ENCODE measurements at places on chromosomes 11 and 22.

- DNase-seq: no peak
Observed at GRCh38 chr11:72605973-72606747, 68.1 kb downstream of the PDE2A start.

- DNase-seq: no peak
Observed at GRCh38 chr11:121035780-121036179, 11.9 kb downstream of the TBCEL start.

DNA sequence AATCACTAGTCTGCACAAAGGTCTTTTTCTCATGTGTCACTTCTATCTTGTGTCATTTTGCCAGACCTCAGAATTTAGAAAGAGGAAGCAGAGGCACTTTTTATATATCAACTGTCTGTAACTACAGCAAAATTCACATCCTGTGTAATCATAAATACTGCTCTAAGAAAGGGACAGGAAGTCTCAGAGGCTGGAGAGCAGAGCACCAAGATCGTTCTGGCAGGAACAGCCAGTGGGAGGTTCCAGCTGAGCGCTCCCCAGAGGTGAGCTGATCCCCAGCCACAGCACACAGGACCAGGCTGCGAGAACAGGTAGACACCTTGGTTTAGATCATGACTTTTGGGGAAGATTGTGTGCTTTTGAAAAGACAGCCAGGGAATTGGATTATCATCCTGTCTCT is at the start of gene MS4A7:
MS4A7 (plus strand) TSS at position 179 of the 400 bp plus-strand sequence. CDS start 4,610 bp downstream, outside the sequence.
- DNase-seq: no peak

GRCh38 chr22:45531441-45532234 is 29.0 kb downstream of the FBLN1 start:
- DNase-seq: no peak

DNA sequence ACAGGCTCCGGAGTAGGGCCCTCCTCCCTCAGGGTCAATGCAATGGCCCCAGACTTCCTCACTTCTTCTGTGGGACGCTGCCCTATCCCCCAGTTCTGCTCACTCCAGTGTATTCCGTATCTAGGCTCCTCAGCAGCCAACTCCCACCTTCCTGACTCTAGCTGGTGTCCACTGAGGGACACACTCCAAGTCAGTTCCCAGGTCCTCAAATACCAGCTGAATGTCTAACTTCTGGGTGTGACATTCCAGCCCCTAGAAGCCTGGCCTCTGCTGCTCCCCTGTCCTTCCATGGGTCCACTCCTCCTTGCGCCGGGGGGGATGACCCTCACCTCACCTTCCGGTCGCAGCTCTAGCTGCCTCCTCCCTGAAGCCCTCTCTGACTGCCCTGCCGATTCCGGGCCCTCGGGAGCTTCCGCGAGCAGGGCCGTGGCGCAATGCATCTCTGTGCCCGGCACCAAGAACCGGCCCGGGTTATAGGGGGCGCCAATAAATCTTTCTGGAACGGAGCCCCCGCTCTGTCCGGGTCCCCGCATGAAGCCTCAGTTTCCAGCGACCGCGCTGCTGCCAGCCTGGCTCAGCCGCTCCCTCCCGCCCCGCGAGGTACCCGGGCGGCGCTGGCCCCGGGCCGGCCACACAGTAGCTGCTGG is 15.4 kb downstream of the BAD start:
- no peak for DNase-seq

- DNase-seq: no peak
Observed at GRCh38 chr22:38837414-38837928, 6.4 kb downstream of the NPTXR start.

GRCh38 chr11:131581046-131581445 is 210.6 kb downstream of the NTM start:
- DNase-seq: no peak

- no peak for DNase-seq
Observed at GRCh38 chr11:116404462-116404798, 368.4 kb downstream of the BUD13 start.

DNA sequence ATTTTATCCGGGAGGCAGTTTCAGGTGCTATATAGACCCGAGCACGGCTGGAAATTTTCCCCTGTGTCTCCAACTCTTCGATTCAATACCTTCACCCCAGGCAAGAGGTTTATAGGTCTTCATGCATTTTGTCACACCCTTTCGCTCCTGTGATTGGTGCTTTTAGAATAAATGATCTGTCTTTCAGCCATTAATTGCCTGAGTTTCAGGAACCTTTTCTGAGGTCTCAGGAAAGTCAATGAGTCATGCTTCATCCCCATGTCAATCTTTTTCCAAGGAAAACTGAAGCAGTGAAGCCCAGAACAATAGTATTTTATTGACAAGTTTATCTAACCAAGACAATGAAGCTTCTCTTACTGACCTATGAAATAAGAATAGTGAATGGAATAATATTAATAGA is 29.9 kb downstream of the FAM181B start:
- no peak for DNase-seq

- peak; percentile 55 for DNase-seq
Observed at GRCh38 chr11:32267679-32268187, 167.6 kb downstream of the WT1 start.

DNA sequence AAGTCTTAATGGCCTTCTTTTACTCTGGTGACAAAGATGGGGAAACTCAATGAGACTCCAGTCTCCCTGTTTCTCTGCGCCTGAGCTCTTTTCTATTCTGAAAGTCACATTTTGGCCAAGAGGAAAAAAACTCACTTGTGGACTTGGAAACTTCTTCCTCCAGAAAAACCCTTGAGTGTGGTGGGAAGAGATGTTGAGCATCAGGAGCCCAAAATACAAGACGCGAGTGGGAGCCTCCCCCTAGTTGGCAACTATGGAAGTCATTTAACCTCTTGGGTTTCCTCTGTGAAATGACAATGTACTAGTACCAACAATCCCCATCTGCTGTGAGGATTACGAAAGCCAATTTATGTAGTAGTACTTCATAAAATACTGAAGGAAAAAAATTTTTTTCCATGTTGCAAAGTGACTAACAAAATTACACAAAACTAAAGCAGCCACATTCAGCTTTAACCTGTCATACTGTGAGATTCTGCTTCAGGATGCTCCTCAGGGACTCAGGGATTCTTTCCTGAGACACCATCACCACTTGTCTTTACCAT is 524 bp upstream of the SLC25A17 start:
- peak; percentile 55 for DNase-seq

DNA sequence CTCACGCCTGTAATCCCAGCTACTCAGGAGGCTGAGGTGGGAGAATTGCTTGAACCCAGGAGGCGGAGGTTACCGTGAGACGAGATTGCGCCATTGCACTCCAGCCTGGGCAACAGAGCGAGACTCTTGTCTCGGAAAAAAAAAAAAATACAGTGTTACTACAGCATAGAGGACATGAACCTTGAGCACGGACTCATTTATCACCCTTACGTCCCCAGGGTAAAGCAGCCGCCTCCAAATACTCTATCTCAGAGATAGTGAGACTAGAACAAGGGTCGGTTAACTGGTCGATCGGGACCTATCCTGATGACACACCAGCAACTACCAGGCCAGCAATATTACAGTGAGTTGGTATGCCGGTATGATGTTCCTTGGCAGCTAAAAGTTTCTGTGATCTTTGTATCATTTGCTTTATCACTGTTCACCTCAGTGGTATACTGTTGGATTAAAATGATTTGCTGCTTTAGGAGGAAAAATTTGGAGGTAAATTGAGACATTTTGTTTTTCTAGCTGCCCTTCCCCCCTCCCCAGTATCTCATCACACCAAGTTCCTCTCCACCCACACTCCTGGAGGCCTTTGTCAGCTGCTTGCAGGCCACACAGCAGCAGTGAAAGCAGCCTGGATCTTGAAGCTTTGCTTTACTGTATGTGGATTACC is 7.0 kb upstream of the SIDT2 start:
- no peak for DNase-seq

GRCh38 chr22:31128156-31128555 is 5.4 kb downstream of the INPP5J start:
- DNase-seq: no peak

GRCh38 chr22:38733724-38734381 is 21.9 kb downstream of the SUN2 start:
- DNase-seq: peak; percentile 67

DNA sequence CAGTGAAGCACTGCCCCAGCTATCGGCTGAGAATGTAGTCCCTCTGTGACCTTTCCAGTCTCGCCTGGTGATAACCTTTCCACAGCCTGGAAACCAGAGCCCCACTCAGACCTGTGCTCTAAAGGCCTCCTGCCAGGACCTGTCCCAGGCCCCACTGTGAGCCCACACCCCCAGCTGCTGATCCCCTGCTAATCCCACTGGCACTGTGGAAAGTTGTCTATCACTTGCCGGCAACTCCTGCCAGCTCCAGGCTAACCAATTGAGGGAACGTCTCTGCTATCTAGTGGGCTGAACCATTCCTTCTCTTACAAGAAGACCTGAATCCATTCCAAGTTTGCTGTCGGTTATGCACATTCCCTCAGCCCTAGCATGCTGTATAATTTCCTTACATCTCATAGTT is 328.2 kb downstream of the FAM181B start:
- DNase-seq: no peak

DNA sequence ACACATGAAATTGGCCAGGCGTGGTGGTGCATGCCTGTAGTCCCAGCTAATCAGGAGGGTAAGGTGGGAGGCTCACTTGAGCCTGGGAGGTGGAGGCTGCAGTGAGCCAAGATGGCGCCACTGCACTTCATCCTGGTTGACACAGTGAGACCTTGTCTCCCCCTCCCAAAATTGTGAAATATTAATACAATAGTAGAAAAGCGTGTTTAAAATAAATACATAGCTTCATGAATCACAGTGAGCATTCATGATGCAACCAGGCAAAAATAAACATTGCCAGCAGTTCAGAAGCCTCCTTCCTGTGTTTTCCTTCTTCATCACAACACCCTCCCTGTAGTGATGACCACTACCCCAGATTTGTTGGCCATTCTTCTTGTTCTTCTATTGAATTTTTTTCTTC is 4.3 kb upstream of the TEAD1 start:
- no peak for DNase-seq

DNA sequence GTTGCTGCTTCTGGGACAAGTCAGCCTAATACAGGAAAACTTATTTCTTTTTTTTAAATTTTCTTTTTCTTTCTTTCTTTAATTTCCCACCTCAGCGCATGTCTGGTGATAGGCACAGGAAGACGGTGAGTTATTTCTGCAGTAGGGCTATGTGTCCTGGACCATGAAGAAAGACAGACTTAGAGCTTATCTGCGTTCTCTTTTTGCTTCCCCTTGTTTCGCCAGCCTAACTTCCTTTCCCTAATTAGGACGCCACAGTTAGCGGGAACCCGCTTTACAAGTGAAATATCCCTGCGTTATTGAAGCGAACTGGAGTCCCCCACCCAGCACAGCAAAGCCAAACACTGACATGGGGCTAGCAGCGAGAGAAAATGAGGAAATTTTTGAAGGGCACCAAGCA is 8.6 kb downstream of the OR6M1 start:
- DNase-seq: no peak

- DNase-seq: no peak
Observed at GRCh38 chr11:82978422-82979099, 77.0 kb downstream of the DDIAS start.

DNA sequence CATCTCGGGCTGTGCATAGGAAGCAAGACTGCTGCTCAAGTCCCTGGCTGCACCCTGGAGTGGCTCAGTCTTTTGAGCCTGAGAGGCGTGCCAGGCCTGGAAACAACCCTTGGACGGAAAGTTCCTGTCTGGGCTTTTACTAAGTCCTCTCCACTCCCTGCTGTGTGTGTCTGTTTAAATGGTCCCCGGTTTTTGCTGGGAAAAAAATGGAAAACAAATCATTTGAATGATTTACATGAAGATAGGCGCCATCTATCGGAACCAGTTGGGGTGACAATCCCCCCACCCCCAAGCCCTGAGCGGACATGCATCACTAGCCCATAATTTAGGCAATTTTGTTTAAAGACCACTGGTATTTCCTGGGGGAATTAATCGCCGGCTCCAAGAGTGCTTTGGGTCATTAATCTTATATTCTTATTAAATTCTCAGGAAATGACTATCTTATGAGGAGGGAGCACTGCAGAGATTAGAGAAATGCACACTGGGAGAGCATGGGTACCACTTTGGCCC is 2.7 kb upstream of the GAB2 start:
- DNase-seq: no peak

DNA sequence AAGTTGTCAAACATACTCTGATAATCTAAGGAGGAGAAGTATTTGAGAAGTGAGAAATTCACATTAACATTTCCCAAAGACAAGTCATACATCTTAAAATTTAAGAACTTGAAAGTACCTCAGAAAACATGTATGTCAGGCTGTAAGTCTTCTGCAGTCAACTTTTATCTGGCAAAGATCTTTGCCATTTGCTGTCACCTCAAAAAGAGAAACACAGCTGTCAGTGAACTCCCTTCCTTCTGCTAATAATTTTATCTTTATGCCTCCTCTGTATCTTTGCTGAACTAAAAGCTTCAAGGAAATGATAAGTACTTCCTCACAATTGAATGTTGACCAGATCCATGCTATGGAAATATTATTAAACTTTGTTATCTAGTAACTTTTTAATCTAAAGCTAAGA is 18.7 kb downstream of the TTC17 start:
- DNase-seq: no peak

- no peak for DNase-seq
Observed at GRCh38 chr11:92626624-92627023, 342.8 kb upstream of the MTNR1B start.

GRCh38 chr11:70470127-70470526 is 71.8 kb downstream of the CTTN start:
- DNase-seq: peak; percentile 43

DNA sequence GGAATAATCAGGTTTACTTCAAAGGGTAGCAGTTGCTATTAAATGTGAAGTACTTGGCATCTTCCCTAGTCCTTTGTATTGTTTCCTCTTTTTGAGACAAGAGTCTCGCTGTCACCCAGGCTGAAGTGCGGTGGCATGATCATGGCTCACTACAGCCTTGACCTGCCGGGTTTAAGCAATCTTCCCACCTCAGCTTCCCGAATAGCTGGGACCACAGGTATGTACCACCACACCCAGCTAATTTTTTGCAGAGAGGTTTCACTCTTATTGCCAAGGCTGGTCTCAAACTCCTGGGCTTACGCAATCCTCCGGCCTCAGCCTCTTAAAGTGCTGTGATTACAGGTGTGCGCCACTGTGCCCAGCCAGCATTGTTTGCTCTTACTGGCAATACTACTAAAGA is 36.2 kb upstream of the RAPSN start:
- no peak for DNase-seq

GRCh38 chr11:110317516-110317932 is 21.1 kb upstream of the RDX start:
- DNase-seq: peak; percentile 66

DNA sequence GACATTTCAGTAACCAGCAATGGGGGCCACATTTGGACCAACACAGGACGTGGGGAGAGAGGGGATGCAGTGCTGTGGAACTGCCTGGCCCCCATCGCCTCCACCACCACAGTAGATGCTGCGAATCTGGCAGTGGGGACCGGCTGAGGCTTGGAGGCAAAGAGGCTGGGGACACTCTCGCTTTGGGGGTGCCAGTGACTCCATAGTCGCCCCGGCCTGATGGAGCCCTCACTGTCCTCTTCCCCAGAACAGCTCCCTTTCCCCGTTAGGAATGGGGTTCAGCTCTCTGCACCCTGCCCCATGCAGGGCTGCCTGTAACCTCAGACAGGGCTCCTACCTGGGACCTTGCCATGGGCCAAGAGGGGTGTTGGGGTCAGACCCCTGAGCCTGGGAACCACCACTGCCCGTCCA is 1.8 kb upstream of the MUC2 start:
- DNase-seq: no peak

GRCh38 chr11:9886595-9886994 is 222.7 kb downstream of the SWAP70 start:
- no peak for DNase-seq

- no peak for DNase-seq
Observed at GRCh38 chr11:29319210-29319609, 697.6 kb downstream of the KCNA4 start.

- no peak for DNase-seq
Observed at GRCh38 chr22:25955323-25955722, 213.3 kb downstream of the MYO18B start.
